ENCODE measurements at places on chromosomes 3 and 15. TPM values are rescaled to one million over a fixed set of nuclear protein-coding genes. Genes with fewer than 3 reads are reported as not detected.

- no peak overlapping the region for H3K27ac ChIP-seq
- peaks cover 1% of the 10 kb centered on the region for H3K27me3 ChIP-seq
- no peak for DNase-seq
- no peaks in the 10 kb centered on the region for H3K4me1 ChIP-seq
Observed at GRCh38 chr3:122031123-122031468, 9.0 kb upstream of the ILDR1 start.

The RPL32 gene
- polyA plus RNA-seq: 1,075 TPM

The TBC1D23 gene
- 6.9 TPM for polyA plus RNA-seq

DNA sequence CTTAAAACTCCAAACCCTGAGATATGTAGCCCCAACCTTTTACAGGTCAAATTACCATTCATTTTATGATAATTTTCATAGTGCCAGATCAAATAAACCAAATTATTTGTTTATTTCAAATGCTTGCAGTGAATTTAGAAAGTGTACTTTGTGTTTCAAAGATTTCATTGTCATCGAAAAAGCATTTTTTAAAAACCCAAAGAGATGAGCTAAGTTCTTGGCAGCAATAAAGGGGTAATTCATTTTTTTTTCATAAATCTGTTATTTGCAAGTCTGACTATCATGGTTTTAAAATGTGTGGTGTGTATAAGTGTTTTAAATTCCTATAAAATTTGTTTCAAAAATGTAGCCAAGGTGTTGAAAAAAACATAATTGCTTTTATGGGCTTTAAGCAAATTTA lies 17.2 kb downstream of the PTX3 start:
- H3K4me3 ChIP-seq: no peak overlapping the region
- peaks cover 9% of the 10 kb centered on the region for H3K36me3 ChIP-seq
- no peak for DNase-seq
- H3K27me3 ChIP-seq: no peaks in the 10 kb centered on the region
- no peak overlapping the region for H3K27ac ChIP-seq

DNA sequence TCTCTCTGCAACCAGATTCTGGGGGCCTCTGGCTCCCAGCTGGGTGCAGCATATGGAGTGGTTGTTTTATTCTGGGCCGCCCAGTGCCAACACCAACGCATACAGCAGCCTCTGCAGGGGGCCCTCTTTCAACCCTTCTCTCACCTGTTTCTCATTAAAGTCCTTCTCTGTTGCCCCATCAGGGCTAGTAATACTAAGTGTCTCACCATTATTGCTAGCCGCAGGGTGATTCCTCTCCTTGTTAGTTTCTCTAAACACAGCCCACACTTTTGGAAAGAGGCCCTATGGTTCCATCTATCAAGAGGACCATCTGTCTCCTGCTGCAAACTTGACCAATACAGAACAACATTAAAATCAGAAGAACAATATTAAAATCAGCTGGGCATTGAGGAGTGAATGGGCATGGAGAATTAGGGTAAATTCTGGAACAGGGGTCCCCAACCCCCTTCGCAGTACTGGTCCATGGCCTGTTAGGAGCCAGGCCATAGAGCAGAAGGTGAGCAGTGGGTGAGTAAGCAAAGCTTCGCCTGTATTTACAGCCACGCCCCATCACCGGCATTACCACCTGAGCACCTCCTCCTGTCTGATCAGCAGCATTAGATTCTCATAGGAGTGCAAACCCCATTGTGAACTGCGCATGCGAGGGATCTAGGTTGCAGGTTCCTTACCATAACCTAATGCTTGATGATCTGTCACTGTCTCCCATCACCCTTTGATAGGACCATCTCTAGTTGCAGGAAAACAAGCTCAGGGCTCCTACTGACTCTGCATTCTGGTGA lies 36.5 kb downstream of the ALS2CL start:
- H3K4me3 ChIP-seq: no peak overlapping the region
- no peak for DNase-seq
- no peaks in the 10 kb centered on the region for H3K27me3 ChIP-seq
- no peaks in the 10 kb centered on the region for H3K4me1 ChIP-seq

GRCh38 chr3:114714237-114714636 lies 420.4 kb downstream of the TIGIT start:
- H3K27me3 ChIP-seq: no peaks in the 10 kb centered on the region
- no peak overlapping the region for H3K4me3 ChIP-seq
- H3K36me3 ChIP-seq: no peaks in the 10 kb centered on the region
- H3K4me1 ChIP-seq: no peaks in the 10 kb centered on the region
- H3K27ac ChIP-seq: no peak overlapping the region

DNA sequence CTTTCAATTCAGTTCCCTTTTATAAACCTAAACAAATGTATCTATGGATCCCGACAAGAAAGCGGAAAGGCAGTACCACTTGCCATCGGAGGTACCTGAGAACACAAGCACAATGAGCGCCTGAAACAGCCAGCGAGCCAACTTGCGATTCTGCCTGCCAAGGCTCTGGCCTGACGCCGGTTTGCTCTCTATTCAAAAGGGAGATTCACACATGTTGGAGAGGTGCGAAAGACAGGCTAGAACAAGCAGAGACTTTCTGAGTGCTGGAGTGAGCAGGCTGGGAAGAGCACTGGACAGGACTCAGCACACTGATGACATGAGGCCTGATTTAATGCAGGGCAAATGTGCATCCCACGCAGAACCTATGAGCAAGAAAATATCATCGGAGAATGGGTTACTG lies 17.7 kb upstream of the PRR23E start:
- H3K27ac ChIP-seq: no peak overlapping the region
- no peaks in the 10 kb centered on the region for H3K36me3 ChIP-seq
- no peaks in the 10 kb centered on the region for H3K27me3 ChIP-seq
- no peak for DNase-seq

The OSBPL10 gene
- polyA plus RNA-seq: 9.4 TPM

The RTP4 gene
- polyA plus RNA-seq: 0.08 TPM

DNA sequence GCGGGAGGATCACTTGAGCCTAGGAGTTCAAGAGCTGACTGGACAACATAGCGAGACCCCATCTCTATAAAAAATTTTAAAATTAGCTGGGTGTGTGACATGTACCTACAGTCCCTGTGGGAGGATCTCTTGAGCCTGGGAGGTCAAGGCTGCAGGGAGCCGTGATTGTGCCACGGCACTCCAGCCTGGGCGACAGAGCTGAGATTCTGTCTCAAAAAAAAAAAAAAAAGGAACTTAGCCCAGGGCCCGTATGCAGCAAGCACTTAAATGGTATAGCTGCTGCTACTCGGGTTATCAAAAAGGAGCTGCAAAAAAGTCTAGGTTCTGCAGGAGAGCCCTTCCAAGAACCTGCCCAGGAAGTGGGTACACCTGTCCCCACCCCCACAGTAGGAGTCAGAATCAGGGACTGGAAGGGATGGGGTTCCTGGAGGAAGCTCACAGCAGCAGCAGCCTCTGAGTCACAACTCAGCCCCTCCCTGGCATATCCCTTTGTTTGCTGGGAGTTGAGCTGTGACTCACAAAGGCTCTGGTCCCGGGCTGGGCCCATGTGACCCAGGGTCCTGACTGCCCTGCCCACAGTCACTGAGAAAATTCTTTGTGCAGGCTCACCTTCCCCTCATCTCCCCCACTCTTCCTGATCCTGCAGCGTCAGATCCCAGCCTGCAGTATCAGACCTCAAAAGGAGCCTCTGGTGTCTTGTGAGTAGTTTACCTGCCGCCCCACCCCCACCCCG lies at the start of gene SPATA12:
Gene SPATA12 (plus strand): TSS at position 576 of the 733 bp plus-strand sequence. CDS start 13,031 bp downstream, outside the sequence.
- peak within 1 kb of the TSS; percentile 25 for H3K27ac ChIP-seq
- peak; percentile 95 for DNase-seq
- no peak within 1 kb of the TSS for H3K4me3 ChIP-seq
- no peaks in the 10 kb centered on the region for H3K36me3 ChIP-seq

The SCAANT1 gene
- polyA plus RNA-seq: not detected

GRCh38 chr3:81544385-81544784 lies 217.1 kb downstream of the GBE1 start:
- H3K27ac ChIP-seq: no peak overlapping the region
- no peaks in the 10 kb centered on the region for H3K4me1 ChIP-seq
- DNase-seq: no peak
- no peak overlapping the region for H3K4me3 ChIP-seq

The CD200 gene
- 6.9 TPM for polyA plus RNA-seq

DNA sequence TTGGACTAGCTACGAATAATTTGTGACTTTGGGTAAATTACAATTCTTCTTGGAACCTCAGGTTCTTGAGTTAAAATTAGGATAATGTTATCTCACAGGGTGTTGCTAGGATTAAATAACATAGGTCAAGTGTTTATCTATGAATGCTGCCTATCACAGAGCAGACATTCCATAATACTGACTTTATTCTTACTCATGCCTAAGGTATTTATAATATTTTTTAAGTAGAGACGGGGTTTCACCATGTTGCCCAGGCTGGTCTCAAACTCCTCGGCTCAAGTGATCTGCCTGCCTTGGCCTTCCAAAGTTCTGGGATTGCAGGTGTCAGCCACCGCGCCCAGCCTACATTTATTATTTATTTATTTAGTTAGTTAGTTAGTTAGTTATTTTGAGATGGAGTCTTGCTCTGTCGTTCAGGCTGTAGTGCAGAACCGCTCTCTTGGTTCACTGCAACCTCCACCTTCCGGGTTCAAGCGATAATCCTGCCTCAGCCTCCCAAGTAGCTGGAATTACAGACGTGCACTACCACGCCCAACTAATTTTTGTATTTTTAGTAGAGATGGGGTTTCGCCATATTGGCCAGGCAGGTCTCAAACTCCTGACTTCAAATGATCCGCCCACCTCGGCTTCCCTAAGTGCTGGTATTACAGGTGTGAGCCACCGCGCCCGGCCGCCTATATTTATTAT lies 741 bp upstream of the ZNF106 start:
- peak overlapping the region; percentile 94 for H3K4me3 ChIP-seq
- no peak for DNase-seq
- no peaks in the 10 kb centered on the region for H3K36me3 ChIP-seq
- peak overlapping the region; percentile 99 for H3K27ac ChIP-seq
- H3K27me3 ChIP-seq: no peaks in the 10 kb centered on the region

DNA sequence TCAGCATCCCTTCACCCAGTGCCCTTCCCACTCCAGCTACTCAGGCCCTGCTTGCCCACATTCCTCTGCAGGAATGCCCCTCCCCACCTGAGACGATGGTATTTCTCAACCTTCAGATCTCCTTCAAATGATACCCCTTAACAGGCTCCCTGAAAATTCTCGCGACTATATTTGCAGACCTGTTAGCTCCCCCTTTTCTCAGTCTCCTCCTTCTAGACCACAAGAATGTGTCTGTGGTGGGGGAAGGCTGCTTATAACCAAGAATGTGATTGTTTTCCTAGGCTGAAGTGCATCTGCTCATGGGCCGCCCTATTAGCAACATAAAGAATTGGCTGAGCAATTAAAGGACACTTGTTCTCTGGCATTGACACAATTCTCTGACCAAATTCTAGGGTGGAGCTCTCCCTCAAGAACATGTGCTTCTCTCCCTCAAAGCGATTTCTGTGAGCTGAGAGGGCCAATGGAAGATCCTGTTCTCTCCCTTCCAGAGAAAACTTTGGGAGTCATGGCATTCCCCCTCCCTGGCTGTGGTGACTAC lies 19.1 kb upstream of the LIMD1 start:
- H3K27ac ChIP-seq: no peak overlapping the region
- H3K36me3 ChIP-seq: no peaks in the 10 kb centered on the region
- H3K27me3 ChIP-seq: peaks cover 5% of the 10 kb centered on the region
- DNase-seq: no peak
- H3K4me1 ChIP-seq: no peaks in the 10 kb centered on the region

DNA sequence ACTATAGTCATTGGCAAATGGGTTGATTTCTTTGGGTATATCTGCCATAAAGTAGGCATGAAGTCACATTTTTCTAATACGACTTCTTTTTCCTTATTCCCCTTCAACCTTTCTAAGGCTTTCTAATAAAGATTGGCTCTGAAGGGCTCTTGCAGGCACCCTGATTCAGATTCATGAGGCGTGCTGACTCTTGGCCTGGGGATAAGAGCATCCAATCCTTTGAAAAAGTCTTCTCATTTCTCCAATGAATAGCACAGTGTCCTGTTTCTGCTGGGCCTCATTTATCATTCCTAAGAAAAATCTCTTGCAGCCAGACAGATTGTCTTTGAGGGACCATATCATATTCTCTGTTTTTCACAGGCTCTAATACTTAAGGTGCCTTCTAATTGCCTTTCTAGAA lies 32.3 kb upstream of the BNIP2 start:
- no peak overlapping the region for H3K4me3 ChIP-seq
- no peak for DNase-seq
- no peak overlapping the region for H3K27ac ChIP-seq
- H3K36me3 ChIP-seq: no peaks in the 10 kb centered on the region
- H3K27me3 ChIP-seq: no peaks in the 10 kb centered on the region

GRCh38 chr3:79490165-79491028 lies 277.4 kb downstream of the ROBO1 start:
- no peaks in the 10 kb centered on the region for H3K27me3 ChIP-seq
- peak; percentile 48 for DNase-seq
- no peaks in the 10 kb centered on the region for H3K36me3 ChIP-seq
- no peaks in the 10 kb centered on the region for H3K4me1 ChIP-seq
- H3K27ac ChIP-seq: no peak overlapping the region

The FBXO40 gene
- not detected for polyA plus RNA-seq

All from endothelial cell of umbilical vein (primary cell).